ENCODE measurements at places on chromosomes 1 and 21. TPM values are rescaled to one million over a fixed set of nuclear protein-coding genes. Genes with fewer than 3 reads are reported as not detected.

HES4 gene
- 169 TPM for total RNA-seq

SLC45A1 gene
- 0.95 TPM for total RNA-seq

AKR7A3 gene
- total RNA-seq: 0.20 TPM

TRIM62 gene
- total RNA-seq: 10.8 TPM

ACKR1 gene
- total RNA-seq: 1.00 TPM

DNA sequence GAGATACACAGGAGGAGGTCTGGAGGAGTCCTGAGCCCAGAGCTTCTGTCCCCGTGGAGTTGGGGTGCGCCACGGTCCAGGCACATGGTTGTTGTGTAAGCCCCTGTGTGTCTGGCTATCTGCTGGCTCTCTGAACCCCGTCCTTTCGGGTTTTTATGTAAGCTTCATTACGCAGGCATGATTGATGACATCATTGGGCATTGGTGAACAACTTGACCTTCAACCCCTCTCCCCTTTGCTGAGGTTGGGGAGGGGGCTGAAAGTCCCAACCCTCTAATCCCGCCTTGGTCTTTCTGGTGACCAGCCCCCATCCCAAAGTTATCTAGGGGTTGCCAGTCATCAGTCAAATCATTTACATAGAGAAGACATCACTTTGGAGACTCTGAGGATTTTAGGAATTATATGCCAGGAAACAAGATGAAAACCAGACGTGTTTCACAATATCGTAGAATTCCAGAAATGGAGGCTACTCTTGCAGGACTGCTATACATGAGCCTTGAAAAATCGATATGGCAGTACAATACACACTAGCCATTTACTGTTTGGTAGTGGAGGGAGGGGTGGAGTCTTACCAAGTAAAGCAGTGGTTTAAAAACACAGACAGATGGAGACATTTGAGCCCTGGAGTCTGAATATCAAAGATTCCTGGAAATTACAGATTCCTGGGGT is 69.8 kb upstream of the SCAF4 start:
- no peaks in the 10 kb centered on the region for H3K36me3 ChIP-seq
- no peaks in the 10 kb centered on the region for H3K4me1 ChIP-seq
- no peak overlapping the region for H3K4me3 ChIP-seq
- H3K27ac ChIP-seq: no peak overlapping the region

GRCh38 chr1:114316204-114316603 is 162.5 kb upstream of the SYT6 start:
- peaks cover 26% of the 10 kb centered on the region for H3K4me1 ChIP-seq
- H3K36me3 ChIP-seq: no peaks in the 10 kb centered on the region
- no peak overlapping the region for H3K27ac ChIP-seq
- DNase-seq: no peak
- H3K4me3 ChIP-seq: no peak overlapping the region

GRCh38 chr1:12594966-12595756 is 22.8 kb downstream of the DHRS3 start:
- peak overlapping the region; percentile 65 for H3K27ac ChIP-seq
- no peaks in the 10 kb centered on the region for H3K27me3 ChIP-seq
- H3K4me1 ChIP-seq: peaks cover 37% of the 10 kb centered on the region
- peaks cover 2% of the 10 kb centered on the region for H3K36me3 ChIP-seq

GRCh38 chr1:214331827-214332423 is 51.0 kb downstream of the SMYD2 start:
- H3K4me3 ChIP-seq: no peak overlapping the region
- DNase-seq: no peak
- H3K4me1 ChIP-seq: no peaks in the 10 kb centered on the region
- H3K27ac ChIP-seq: no peak overlapping the region
- H3K36me3 ChIP-seq: peaks cover 7% of the 10 kb centered on the region
- no peaks in the 10 kb centered on the region for H3K27me3 ChIP-seq

DNA sequence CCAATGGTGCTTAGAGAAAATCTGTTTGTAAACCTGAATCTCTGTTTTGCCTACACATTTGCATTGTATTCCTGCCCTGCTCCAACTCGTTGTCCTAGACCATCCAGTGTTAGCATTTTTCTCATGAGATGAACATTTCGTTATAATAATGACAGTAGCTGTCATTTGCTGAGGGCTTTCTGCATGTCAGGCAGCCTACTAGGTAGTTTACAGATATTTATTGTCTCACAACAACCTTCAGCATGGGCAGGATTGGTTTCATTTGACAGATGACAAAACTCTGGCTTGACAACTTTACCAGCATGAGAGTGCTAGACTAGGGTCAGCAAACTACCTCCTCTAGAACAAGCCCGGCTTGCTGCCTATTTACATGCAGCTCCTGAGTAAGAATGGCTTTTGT is 10.1 kb downstream of the ST6GALNAC3 start:
- H3K4me3 ChIP-seq: no peak overlapping the region
- no peak overlapping the region for H3K27ac ChIP-seq
- no peaks in the 10 kb centered on the region for H3K36me3 ChIP-seq
- H3K27me3 ChIP-seq: no peaks in the 10 kb centered on the region
- no peaks in the 10 kb centered on the region for H3K4me1 ChIP-seq
- no peak for DNase-seq

- no peaks in the 10 kb centered on the region for H3K27me3 ChIP-seq
- no peak overlapping the region for H3K27ac ChIP-seq
- H3K36me3 ChIP-seq: peaks cover 27% of the 10 kb centered on the region
- no peak for DNase-seq
- peaks cover 23% of the 10 kb centered on the region for H3K4me1 ChIP-seq
- H3K4me3 ChIP-seq: no peak overlapping the region
Measured at GRCh38 chr1:198918920-198919319, 280.1 kb downstream of the PTPRC start.

- H3K36me3 ChIP-seq: no peaks in the 10 kb centered on the region
- H3K27ac ChIP-seq: no peak overlapping the region
- no peaks in the 10 kb centered on the region for H3K27me3 ChIP-seq
- DNase-seq: no peak
- no peak overlapping the region for H3K4me3 ChIP-seq
- H3K4me1 ChIP-seq: no peaks in the 10 kb centered on the region
Measured at GRCh38 chr1:96987186-96987703, 265.7 kb downstream of the PTBP2 start.

- H3K36me3 ChIP-seq: no peaks in the 10 kb centered on the region
- no peak for DNase-seq
- H3K4me3 ChIP-seq: no peak overlapping the region
- no peaks in the 10 kb centered on the region for H3K27me3 ChIP-seq
Measured at GRCh38 chr1:8043621-8044020, 17.5 kb upstream of the ERRFI1 start.

DNA sequence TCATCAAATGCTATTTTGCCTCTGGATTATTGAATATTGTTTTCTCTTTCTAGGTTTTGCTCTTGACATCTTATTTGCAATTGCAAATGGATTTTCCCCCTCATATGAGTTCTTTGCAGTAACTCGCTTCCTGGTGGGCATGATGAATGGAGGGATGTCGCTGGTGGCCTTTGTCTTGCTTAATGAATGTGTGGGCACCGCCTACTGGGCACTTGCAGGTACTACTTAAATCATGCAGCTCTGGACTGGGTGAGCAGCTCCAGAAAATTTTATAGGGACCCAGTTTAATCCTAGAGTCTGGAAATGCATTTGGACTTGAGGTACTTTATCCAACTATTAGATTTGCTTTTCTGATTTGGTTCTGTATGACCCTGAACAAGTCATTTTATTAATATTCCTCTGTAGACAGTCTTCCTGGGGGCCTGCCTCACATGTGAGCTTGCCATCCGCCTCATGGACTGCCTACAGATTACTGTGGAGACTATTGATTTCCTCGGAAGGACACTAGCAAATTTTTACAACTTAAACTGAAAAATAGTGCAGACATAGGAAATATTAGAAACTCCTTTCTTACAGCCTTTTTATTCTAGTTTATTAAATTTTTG is 44.5 kb downstream of the SLC22A15 start:
- H3K27ac ChIP-seq: no peak overlapping the region
- H3K4me1 ChIP-seq: no peaks in the 10 kb centered on the region
- no peaks in the 10 kb centered on the region for H3K36me3 ChIP-seq
- H3K4me3 ChIP-seq: no peak overlapping the region
- H3K27me3 ChIP-seq: no peaks in the 10 kb centered on the region

- H3K4me3 ChIP-seq: no peak overlapping the region
- H3K27ac ChIP-seq: no peak overlapping the region
- DNase-seq: peak; percentile 59
- no peaks in the 10 kb centered on the region for H3K36me3 ChIP-seq
Measured at GRCh38 chr1:231630558-231631205, 4.1 kb downstream of the DISC1 start.

DNA sequence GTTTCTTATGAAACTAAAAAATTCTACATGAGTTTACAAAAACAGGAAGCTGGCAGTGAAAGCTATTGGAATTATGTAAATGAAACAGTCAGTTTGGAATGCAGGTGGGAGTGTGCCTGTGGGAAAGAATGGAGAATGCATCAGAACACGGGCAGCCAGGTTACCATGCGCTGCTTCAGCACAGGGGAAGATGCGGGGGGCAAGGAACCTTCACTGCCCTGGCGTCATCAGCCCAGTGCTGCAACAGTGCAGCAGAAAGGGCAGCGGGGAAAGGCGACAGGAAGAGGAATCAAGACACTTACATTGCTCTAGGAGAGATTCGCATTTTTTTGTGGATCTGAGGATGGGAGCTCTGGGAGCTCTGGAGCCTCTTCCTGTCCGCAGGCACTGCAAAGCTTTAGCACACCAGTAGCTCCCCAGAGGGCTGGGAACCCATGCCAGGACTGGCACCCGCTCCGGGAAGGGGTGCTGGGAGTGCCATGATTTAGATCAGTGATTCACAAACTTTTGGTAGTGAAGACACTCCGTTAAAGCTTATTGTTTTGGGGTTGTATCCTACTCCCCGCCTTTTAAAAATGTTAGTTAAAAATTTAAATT is 64.1 kb upstream of the WDR26 start:
- peak overlapping the region; percentile 96 for H3K27ac ChIP-seq
- H3K27me3 ChIP-seq: no peaks in the 10 kb centered on the region
- peak; percentile 89 for DNase-seq
- H3K4me3 ChIP-seq: peak overlapping the region; percentile 41

DNA sequence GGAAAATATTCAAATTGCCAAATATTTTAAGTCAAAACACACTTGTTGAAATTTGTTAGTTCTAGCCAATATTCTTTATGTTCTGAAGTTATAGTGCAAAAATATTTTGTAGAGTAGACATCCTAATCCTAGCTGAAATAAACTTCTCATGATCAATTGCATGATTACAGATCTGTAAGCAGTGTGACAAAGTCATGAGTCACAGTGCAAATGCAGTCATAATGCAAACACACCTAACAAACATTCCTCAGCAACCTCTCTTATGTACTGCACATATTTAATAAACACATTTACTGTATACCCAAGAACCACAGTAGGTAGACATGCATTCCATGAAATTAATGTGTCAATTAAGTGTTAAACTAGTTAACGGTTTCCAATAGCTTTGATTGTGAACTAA is 1857.4 kb downstream of the NCAM2 start:
- H3K27me3 ChIP-seq: no peaks in the 10 kb centered on the region
- H3K4me1 ChIP-seq: no peaks in the 10 kb centered on the region
- H3K36me3 ChIP-seq: no peaks in the 10 kb centered on the region
- no peak for DNase-seq
- no peak overlapping the region for H3K27ac ChIP-seq

DNA sequence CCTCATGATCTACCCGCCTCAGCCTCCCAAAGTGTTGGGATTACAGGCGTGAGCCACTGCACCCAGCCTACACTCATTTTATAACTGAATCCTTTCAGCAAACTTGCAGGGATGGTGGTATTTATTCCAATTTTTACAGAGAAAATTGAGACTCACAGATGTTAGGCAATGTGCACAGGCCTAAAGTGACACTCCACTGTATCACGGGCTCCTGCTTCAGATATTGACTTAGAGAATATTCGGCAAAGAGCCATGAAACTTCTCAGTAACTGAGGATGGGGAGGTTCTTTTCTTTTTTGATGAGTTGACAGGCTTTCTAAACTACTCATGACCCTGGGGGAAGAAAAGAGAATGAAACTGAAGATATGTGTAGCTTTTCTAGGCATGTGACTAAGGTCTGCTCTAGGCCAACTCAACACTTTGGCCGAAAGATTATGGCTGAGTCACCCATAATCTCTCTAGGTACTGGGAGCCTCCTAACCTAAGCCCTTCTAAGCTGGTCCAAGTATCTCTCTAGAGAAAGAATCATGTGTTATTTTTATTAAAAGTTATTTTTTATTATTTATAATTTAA is 19.9 kb upstream of the PTCH2 start:
- H3K4me3 ChIP-seq: no peak overlapping the region
- H3K4me1 ChIP-seq: no peaks in the 10 kb centered on the region
- peak; percentile 28 for DNase-seq
- no peak overlapping the region for H3K27ac ChIP-seq

- H3K27ac ChIP-seq: no peak overlapping the region
- H3K27me3 ChIP-seq: no peaks in the 10 kb centered on the region
- H3K4me1 ChIP-seq: no peaks in the 10 kb centered on the region
- DNase-seq: no peak
- H3K4me3 ChIP-seq: no peak overlapping the region
- H3K36me3 ChIP-seq: no peaks in the 10 kb centered on the region
Measured at GRCh38 chr1:230043081-230043480, 24.0 kb upstream of the GALNT2 start.

- H3K36me3 ChIP-seq: no peaks in the 10 kb centered on the region
- DNase-seq: no peak
- no peak overlapping the region for H3K4me3 ChIP-seq
- H3K27me3 ChIP-seq: peaks cover 29% of the 10 kb centered on the region
- no peaks in the 10 kb centered on the region for H3K4me1 ChIP-seq
- H3K27ac ChIP-seq: no peak overlapping the region
Measured at GRCh38 chr1:10888791-10889649, 92.6 kb upstream of the CASZ1 start.

DNA sequence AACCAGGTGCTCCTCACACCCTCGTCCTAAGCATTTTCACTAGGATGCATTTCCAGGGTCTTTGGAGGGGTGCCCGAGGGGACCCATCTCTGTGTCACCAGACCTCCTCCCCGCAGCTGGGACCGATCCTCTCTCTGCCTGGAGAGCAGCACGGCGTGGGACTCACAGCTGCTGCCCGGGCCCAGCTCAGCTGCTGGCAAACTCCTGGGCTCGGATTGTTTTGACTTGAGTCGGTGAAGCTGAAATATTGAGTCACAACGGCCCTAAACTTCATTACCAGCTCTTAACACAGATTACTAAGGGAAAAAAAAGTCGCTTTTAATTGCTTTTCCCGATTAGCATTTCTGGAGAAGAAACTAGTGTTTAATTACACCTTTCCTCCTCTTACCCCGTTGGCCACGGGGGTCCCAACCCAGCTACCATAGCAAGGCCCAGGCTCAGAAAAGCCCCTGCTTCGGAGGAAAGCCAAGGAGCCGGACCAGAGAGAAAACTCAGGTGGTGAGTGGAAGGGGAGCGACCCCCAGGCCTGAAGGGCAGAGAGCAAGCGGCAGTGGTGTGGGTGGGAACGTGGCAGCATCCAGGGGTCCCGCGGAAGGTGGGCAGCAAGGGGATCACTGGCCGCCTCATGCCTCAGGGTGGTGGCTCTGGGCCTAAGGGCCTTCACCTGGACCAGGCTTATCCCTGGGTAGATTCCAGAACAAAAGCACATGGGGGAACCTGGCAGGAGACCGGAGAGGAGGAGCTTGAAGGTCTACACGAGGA is 41.7 kb downstream of the CASZ1 start:
- H3K27ac ChIP-seq: no peak overlapping the region
- peaks cover 2% of the 10 kb centered on the region for H3K27me3 ChIP-seq
- no peaks in the 10 kb centered on the region for H3K36me3 ChIP-seq
- peak; percentile 29 for DNase-seq

Measured in astrocyte (in vitro differentiated cells and primary cell).